ENCODE measurements at places on chromosomes 6 and 20.

DNA sequence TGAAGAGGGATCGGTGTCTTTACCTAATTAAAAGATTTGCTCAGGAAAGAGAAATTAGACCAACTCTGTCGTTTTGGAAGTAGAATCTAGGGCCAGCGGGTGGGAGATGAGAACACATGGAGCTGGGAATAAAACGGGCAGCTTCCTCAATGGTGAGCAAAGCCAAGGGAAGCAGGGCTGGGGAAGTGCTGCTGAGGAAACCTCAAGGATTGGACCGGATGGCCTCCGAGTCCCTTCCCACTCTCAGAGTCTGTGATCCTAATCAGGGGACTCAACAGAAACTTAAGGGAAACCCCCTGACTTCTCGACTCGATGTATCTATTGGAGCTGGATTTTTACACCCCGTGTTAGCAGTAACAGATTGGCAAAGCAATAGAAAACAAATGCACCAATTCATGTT is 10.8 kb downstream of the GCNT2 start:
- DNase-seq, result no peak

DNA sequence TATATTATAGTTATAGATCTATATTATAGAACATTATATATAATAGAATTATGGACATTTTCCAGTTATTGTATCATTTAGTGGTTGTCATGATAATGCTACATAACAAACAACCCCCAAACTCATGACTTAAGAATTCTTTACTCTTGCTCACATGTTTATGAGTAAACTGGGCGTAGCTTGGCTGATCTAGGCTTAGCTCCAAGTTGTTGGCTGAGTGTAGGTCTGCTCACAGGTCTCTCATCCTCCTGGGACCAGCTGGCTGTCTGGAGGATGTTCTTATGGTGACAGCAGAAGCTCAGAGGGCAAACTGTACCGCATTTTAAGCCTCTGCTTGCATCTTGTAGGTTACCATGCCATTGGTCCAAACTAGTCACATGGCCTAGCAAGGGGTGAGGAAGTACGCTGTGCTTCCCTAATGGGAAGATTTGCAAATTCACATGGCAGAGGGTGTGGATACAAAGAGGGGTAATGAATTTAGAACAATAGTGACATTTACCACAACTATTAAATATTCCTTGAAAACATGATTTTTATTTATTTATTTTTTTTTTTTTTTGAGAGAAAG is 34.2 kb downstream of the ARHGAP40 start:
- no peak for DNase-seq

DNA sequence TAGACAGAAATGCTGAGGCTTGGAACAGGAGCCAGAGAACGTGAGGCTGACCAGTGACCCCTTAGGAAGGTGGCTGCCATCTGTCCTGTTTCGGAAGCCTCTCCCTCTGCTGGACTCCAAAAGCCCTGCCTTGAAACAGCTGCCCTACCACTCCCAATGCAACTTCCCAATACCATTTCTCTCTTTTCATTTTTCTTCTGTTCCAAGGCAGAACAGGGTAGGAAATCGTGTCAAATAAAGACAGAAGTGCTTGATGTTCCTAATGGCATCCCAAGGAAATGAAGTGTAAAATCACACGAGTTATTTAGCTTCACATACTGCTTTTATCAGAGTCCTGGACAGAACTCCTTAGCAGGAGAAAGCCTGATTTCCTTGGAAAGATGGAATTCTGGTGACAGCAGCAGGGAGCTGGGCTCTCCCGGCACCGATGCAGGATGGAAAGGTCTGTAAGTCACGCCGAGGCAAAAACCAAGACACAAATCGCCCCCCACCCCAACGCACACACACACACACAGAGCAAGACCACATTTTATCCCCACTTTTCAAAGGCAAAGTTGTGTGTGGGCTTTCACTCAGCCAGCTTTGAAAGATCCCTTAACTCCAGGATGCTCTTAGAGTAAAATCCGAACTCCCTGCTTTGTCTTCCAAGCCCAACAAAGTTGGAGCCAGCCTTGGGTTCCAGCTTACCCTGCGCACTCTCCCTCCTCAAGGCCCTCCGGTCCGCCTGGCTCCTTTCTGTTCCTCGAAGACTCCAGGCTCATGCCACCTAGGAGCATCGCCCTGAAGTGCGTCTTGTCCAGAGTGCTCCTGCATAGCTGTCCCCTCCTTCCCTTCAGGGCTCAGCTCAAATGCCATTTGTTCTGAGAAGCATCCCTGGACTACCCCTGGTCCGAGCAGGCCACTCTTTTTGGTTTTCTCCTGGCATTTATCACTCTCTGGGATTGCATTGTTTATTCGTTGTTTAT is 11.6 kb upstream of the STX16 start:
- DNase-seq, result no peak

- no peak for DNase-seq
Measured at GRCh38 chr20:10972219-10972860, 298.5 kb upstream of the JAG1 start.

- no peak for DNase-seq
Measured at GRCh38 chr6:15573384-15573783, 89.4 kb downstream of the DTNBP1 start.

- no peak for DNase-seq
Measured at GRCh38 chr6:33665957-33666356, 44.8 kb downstream of the ITPR3 start.

GRCh38 chr6:108568551-108569305 is 8.0 kb downstream of the FOXO3 start:
- DNase-seq, result no peak

- DNase-seq, result no peak
Measured at GRCh38 chr20:11302436-11302835, 615.3 kb upstream of the BTBD3 start.
